Dorsolateral prefrontal cortex (tissue), 122 donors: ENCODE measurements at places on chromosomes 4 and X. TPM values are rescaled to one million over a fixed set of nuclear protein-coding genes. Genes with fewer than 3 reads are reported as not detected.
A peak's percentile ranks its signal among the peaks of the same experiment; 100 is the strongest.

The LUZP4 gene
- not detected for total RNA-seq

The PGK1 gene
- total RNA-seq: 467 TPM

The NIPAL1 gene
- total RNA-seq: 0.85 TPM

The TREX2 gene
- total RNA-seq: 1.1 TPM

The LAP3 gene
- total RNA-seq: 73.4 TPM

DNA sequence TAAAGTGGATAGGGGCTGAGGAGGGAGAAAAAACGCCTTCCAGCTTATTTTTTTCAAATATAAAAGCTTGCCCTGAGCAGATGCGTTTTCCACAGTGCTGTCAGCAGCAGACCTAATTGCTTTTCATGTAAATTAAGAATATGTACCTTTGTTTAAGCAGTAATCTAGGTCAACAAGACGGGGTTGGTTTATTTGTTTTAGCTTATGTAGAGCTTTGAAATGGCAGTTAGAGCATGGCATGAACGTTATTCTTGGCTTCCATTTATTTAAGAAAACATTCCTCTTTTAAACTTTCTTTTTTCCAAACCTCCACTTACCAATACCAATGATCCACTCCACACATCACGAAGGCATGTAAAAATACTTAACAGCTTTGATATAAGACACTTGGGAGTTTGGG, 220.3 kb upstream of the TENM3 start:
- no peak for DNase-seq

GRCh38 chr4:182449186-182449929, 206.2 kb downstream of the TENM3 start:
- peak; percentile 34 for DNase-seq

DNA sequence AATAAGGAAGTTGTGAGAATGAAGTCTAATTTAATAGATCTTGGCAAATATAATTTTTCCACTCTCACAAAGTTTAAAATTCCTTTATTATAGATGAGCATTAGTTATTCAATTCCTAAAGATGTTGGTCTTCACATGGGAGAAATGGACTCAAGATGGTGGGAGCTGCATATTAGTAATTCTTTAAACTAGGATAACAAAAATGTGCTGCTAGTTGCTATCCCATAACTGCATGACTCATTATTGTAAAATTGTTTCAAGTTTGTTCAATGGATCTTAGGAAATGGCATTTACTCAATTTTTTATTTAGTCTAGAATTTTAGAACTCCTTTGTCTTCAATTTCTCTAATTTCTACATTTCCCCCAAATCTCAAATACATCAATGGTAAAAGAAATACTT, 155.8 kb downstream of the ATP10D start:
- DNase-seq: no peak

GRCh38 chrX:75115707-75116413, 40.2 kb downstream of the ABCB7 start:
- DNase-seq: no peak

DNA sequence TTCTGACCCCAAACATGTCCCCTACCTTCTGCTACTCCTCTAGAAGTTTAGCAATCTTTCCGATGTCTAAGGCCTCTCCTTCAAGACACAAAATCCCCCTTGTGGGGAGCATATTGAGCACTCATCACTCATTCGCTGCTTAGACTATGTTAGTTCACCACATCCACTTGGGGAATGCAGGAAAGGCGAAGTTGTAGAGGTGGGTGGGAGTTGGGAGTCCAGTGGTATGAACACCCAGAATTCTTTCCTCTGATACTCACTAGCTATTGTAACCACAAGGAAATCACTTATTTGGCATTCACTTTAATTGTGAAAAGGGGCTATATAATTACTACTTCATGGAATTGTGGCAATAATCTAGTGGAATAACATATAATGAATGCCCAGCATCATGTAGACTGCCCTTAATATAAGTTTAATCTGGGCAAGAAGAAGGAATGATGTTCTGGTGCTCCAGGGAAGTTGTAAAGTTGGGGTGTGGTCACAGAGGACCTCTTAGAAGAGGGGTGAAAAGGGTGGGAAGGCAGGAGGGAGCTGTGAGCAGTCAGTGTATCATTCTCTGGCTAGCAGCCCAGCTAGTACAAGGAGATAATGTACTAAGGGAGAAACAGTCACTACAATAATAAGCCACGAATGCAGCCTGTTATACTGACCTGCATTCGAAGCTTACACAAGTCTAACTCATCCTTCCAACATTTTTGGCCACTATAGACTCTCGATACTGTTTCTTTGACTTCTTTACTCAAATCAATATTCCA, 468.2 kb upstream of the DIPK2B start:
- DNase-seq: no peak

DNA sequence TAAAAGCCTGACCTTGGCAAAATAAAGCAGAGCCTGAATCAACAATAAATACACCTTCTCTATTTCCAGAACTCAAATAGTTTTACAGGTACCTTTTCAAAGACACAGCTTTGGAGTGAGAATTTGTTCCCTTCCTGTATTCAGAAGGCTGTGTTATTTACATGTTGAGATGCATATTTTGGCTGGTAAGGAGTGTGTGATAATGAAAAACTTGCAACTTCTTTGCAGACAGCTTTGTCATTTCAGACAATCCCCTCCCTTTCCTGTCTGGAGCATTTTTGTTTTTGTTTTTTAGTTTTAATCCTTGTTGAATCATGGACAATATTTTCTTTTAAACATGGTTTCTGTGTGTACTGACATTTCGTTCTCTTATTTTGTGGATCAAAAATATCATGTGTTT, 493.8 kb downstream of the FAT4 start:
- DNase-seq: no peak

- DNase-seq: no peak
Observed at GRCh38 chr4:120225527-120225926, 158.9 kb upstream of the MAD2L1 start.

GRCh38 chr4:173214661-173215060, 46.0 kb downstream of the GALNT7 start:
- peak; percentile 48 for DNase-seq

DNA sequence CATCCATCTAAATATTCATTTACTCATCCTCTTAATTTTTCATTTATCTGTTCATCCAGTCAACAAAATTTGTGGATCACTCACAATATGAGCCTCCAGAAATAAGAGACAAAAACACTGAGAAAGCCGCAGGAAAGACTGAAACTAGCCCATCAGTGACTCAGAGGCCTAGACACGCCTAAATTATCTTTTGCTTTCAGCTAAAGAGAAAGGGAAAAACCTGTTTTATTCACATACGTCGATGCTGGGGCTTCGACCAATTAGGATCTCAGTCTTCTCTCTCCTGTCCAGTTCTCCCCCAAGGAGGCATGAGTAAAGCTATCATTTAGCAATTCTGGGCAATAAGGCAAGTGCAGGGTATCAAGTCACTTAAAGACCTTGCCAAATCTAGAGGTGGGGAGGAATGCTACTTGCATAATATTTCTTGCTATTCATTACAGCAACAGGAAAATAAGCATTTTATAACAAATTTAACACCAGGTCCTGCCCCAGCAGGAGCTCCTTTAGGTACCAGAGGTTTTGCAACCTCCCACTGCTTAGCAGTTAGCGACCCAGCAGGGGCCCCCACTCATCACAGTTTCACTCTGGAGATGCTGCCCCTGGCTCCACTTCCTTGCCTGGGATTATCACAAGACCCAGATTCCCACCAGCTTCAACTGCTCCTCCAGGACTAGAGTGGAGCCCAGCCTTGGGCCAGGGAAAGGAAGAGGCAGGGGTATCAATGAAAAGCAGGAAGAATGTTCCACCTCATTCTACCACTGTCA, 30.1 kb upstream of the TMEM154 start:
- DNase-seq: no peak

DNA sequence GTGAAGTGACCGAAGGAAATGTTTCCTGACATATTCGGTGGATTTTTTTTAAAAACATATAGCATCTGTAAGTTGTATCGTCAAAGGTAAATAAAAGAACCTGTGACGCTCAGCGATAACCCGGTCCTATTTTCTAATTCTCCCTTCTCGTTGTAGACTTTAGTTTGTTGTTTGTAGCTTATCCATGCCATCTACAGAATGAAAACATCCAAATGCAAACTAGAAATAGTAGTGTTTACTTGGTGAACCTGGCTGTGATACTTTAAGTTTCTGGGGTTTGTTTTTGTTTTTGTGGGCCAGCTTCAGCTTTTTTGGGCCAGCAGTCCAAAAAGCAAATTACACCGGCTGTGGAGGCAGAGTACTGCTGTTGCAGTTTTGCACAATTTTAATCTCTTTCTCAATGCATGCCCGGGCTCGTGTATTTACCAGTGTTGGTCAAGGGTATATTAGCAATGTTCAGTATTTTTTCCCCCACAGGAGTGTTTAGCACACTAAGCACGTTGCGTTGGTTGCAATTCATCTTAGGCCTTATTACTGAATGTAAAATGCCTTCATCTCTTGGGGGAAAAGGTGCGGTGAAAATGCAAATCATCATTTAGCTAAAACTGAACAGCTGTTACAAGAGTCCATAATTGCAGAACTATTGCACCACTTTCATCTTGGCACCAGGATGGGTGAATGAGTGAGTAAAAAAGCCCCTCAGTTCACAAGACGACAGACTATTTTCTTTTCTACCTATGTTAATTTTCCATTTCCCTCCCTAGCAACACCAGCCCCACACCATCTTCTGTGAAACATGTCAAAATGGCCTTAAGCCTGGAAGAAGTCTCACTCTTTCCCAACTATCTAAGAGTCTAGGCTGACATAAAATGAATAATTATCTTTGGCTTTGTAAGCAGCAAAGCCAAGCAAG, 1.7 kb upstream of the CNOT6L start:
- DNase-seq: no peak
